ENCODE measurements at places on chromosomes 7 and 10.

DNA sequence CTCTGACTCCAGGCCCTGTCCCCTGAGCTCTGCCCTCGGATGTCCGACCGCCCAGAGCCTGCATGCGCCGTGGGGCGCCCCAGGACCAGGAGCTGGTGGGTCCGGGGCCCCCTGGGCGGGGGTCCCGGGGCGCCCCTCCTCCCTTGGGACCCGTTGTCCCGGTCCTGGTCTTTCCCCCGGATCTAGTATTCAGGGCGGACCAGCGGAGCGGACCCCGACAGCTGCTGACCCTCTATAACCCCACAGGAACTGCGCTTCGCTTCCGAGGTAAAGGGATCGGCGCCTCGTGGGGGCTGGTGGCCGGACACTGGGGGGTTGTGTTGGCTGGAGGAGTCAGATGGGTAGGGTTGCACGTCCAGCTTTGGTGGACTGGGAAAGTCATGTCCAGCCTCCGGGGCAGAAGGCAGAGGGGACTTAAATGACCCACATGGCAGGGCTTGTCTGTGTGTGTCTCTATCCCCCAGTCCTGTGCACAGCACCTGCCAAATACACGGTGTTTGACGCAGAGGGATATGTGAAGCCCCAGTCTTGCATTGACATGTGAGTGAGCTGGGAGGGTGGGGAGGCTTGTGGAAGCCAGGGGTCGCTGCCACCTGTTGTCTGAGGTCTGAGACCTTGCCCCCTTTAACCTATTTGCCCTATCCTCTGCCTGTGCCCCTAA lies 520 bp downstream of the MOSPD3 start:
- no peak for DNase-seq

DNA sequence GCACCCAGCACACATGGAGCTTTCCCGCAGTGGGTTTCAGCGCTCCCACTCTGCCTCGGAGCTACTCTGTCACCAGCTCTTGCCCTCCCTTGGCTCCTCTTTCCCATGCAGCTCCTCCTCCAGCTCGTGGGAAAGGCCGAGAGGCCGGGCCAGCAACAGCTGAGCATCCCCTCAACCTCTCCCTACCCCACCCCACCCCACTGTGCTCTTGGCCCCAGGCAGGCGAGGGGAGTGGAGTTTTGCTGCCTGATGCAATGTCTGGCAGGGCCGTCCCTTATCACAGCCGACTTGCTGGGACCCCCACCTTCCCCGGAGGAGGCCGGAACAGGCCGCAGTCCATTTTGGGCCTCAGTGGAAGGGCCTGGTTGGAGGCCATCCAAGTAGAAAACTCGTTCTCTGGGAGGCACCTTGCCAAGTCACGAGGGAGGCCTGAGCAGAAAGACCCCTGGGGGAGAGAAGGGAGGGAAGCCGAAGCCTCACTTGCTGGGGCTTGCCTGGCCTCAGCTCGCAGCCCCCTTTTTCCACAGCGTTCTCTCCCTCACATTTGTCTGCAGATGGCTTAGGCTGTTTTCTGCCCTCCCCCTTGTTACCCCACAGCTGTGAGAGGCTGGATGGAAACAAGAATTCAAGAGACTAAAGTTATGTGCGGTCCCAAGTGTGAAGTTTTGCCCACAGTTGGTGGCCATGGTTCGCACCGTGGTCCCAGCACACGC lies 35.3 kb downstream of the CHST3 start:
- DNase-seq: no peak

DNA sequence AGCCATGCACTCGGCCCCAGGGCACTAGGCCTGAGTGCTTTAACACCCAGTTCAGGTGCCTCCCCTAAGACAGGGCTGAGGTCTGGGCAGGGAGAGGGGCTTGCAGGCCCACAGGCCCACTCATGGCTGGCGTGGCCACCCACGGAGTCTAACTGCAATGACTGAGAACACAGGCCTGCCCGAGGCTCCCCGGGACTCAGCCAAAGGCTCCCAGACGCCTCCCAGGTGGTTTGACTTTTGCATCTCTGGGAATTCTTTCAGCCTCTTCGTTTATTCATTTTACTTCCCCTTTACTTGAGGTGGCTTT lies 37.3 kb downstream of the PTPRN2 start:
- no peak for DNase-seq

DNA sequence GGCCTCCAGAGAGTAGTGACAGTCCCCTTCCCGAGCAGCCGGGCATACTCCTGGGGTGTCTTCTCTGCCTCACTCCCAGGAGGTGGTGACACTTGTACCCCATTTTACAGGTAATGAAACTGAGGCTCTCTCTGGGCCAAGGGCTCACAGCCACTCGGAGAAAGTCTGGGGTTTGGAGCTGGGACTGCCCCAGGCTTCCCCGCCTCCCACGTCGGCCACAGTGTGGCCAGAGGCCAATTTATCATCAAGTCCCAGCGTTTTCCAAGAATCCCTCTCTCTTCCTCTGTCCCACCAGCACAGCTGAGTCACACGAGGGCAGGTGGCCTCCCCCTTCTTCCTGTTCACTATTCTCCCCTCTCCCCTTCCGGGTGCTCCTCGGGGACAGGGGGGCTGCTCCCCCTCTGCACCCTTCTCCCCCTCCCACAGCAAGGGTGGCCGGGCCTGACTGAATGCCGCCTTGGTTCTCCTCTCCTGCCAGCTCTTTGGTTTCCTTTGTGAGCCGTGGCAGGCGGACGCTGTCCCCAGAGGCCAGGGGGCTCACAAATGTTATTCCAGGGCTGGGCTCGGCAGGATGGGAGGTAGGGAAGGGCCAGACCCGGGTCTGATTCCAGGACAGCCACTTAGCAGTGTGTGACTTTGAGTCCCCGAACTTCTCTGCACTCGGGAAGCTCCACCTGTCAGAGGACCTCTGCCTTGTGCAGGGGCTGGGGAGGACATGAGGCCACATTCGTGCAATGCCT lies 17.7 kb downstream of the CLIP2 start:
- DNase-seq: no peak

DNA sequence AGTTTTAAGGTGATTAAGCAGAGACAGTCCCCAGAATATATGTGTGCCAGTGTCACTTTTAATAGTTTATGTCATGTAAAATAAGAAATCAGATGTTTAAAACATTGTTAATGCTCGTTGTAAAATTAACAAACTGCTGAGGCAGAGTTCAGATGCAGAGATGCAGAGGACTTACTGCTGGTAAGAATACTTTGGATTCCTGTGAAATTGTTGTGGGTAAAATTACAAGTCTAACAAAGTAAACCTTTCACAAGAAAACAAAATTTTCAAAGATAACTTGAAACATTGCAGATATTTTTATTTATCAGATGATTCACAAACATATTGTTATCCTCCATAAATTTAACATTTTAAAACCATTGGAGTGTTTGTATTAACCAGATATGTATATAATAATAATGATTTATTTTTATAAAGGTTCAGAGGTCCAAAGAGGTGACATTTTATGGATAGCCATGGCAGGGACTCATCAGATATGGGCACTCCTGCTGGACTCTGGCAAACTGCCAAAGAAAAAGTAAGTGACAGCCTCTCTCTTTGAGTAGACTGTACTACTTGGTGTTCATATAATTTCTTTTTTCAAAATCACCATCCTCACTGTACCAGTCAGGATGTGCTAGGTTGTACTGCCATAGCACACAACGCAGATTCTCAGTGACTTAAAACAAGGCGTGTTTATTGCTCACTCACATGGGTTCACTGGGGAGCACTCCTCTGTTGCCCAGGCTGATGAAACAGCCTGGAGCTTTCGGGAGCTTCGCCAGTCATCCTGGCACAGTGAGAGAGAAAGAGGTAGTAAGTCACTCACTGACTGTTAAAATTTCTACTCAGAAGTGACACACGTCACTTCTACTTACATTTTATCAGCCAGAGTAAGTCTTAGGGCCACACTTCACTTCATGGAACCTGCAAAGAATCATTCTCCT lies 43.5 kb downstream of the NHLRC2 start:
- DNase-seq: no peak

GRCh38 chr10:58967551-58968388 lies 208.7 kb upstream of the PHYHIPL start:
- DNase-seq: no peak

DNA sequence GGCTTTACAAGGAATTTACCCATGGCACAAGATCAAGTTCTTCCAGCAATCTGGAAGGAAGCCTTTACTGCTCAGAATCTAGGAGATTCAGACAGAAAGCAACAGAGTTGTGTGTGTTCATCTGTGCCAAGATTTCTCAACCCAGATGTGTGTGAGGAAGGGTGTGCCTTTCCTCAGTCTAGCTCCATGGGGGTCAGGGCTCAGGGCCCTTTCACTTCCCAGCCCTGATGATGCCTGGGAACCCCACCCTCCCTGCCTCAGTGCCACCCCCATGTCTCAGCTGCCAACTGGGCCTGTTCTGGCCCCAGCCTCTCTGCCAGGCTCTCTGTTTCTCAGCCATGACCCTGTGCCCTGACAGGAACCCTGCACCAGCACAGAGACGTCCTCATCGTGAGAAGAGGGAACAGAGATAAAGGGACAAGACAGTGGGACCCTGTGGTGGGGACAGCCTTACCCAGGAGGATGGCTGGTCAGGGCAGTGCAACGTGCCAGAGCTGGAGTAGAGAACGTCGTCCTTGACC lies 102.0 kb downstream of the VIPR2 start:
- DNase-seq: no peak

DNA sequence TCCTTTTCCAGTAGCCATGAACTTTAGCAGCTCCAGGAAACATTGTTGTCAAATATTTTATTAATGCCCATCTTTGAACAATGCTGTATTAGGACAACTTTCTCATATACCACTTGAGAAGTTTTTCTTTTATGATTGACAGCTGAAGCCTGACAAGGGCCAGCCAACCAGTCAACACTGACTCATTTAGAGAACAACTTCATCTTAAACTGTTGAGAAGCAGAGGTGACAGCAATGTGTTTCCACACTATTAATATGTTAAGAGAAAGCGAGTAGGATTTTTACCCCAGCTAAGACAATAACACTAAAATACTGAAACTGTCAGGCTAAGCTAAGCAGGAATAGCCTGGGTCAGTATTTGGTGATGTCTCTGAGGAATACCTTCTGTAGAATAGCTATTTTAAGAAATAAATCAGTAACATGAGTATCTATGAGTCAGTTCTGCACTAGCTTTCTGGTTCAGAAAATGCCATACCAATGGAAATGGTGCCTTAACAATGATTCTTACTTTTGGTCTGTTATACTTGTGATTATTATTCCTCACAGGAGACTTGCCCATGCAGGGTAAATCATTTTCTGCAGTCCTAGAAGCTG lies 168.8 kb upstream of the POT1 start:
- no peak for DNase-seq

DNA sequence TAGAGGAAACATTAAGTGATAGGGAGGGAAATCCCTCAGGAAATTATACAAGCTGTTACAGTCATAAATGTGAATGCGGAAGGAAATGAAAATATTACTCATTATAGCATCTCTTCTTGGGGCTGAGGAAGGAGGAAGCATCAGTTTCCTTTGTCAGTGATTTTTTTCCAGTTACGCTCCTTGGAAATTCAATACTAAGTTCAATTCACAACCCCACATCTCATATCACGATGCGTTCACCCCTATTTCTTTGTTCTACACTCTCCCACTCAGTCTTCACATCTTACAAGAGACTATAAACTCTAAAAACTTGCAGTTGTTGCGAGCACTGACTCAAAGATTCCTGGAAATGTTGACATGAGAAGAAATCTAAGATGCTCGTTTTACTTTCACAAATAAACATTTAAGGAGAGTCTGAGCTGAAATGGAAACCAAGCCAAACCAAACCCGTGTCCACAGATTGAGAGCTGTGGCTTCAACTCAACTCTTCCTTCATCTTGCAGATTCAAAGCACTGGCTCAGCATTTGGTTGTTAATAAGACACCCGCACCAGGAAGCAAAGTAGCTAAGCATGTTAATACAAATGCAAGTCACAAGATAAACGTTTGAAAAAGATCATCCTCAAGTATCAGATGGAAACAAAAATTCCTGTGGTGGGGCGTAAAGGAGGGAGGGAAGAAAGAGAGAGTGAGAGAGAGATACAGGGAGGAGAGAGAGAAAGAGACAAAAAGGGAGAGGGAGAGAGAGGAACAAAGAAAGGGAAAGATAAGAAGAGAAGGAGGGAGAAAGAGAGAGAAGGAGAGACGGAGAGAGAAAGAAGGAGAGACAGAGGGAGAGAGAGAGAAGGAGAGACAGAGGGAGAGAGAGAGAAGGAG lies 150.0 kb upstream of the RSU1 start:
- DNase-seq: no peak

DNA sequence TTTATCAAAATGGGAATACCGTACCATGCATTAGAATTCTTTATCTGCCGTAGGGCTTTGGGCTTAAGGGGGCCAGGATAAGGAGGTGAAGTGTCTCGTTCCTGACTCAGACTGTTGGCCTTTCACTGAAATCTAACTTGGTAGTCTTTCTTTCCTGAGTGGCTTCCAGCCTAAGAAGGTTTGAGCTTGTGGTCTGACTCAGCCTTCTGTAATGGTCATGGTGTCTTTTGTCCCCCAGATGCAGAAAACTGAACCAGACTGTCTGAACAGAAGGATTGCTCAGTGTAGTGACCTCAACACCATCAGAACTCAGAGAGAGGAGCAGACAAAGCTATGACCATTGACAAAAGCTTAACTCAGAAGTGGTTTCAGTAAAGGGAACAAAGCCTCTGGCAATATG lies 39.5 kb downstream of the WNT2 start:
- DNase-seq: no peak

DNA sequence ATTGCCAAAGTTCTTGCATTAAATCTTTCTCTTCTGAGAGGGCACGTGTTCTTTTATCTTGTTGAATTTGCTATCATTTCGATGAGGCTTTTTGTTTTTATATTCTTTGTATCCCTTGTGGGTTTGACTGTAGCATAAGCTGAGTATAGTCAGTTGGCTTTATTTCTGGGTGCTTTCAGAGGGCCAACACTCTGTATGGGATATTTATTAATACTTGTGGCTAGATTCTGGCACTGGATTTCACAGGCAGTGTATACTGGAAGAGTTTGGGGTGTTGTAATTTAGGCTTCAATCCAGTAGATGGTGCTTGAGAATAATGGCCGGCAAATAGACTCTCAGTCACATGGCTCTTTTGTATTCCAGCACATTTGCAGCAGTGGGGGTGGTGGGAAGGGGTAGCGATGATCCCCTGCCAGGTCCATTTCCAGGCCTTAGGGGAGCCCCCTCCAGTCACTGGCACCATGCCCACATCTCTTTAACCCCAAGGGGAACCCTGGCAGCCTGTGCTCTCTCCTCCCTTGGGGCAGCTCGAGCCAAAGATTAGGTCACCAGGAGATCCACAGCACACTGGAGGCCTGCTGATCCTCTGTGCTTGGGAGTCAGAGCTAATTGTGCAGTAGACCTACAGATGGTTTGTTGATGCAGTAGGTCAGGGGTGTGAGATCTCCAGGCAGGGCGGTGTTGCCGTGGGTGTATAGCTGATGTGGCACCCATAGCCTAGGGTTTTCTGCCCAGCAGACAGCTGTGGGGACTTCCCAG lies 81.8 kb downstream of the PTPN20 start:
- no peak for DNase-seq

DNA sequence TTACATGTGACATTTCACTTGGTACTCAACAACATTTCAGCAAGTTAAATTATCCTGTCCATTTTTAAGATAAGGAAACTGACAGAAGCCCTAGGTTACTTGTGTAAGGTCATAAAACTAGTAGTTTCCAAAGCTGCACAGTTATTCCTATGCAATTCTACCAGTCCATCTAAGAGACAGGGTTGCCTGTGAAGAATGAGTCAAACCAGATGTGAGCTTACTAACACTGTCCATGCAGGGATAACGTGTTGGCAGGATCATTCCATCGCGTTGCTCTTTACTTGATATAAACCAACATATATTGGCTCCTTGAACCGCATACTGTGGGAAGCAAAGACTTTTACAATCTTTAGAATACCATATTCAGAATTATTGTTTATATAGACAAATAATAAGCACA lies 280.9 kb upstream of the HGF start:
- no peak for DNase-seq

Measured in stimulated activated CD4-positive, alpha-beta T cell treated with anti-CD3 and anti-CD28 coated beads, Interleukin-4, amount 100 ng/mL, for 4 hours (primary cell).